CMK (cell line): ENCODE measurements at places on chromosomes 4 and X.

DNA sequence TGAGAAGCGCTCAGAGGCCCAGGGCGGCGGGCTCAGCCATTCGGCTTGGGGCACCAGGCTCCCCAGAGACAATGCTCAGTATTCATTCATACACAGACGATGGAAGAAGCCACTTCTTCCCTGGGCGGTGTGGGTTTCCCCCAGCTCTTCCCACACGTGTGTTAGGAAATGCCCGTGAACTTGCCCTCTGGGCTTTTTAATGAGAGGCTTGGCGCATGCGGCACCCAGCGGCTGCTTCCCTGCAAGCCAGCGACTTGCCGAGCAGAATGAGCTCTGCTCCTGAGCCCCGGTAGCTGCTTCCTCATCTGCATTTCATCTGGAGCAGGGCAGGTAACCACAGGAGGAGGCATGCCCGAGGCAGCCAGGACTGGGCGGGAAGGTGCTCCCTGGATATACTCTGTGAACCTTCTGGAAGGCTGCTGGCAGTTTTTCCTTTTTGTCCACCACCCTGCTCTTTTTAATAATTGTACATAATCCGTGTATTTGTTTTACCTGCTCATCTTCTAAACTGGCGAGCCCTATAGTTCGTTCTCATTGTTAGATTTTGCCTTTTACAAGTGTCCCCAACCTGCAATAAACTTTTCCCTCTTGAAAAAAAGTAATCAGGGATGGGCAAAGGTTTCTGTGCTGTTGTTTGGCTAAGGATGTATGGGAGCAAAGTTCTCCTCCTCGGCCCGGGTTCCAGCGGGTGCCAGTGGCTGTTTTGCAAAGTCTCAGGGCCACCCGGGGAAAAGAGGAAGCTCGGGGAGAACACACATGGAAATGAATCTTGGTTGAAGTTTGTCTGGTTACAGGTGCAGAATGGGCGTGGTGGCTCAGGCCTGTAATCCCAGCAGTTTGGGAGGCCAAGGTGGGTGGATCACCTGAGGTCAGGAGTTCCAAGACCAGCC lies 178.8 kb downstream of the DCLK2 start:
- no peak for DNase-seq

DNA sequence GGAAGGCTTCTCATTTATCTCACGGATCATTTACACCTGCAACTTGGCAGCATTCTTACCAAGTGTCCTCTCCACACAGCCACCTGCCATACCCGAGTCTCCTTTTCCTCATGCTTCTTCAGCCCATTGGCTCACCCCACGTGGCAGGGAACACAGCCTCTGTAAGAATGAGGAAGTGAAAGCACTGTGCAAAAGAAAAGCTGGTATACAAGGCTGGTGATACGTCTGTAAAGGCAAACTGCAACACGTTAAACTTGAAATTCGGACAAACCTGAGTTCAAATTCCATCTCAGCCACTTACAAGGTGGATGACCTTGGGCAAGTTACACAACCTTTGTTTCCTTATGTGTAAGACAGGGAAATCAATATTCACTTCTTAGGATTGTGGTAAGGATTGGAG lies 164.0 kb upstream of the RASGEF1B start:
- no peak for DNase-seq

DNA sequence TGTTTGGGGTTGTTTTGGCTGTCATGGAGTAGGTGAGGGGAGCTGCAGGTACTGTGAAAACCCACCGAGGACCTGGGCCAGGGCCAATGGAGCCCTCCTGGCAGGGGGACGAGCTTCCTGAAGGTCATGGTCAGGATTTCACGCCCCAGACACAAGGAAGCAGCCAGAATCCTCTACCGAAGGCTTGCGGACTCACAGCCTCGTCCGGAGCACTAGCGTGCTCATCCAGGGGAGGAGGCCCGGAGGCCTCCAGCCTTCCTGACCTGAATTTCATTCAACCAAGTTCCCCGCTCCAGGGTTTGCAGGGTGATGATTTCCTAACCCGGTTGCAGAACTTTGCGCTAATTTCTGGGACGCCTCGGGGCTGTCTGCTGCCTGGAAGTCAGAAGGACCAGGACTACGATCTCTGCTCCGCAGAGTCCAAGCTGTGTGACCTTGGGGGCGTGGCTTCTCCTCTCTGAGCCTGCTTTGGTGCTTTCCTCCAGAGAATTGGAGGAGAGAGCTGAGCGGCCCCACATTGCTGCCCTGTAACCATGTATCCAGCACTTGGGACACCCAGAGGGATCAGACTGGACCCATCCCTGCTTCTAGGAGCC lies 56.2 kb upstream of the ADRA2C start:
- no peak for DNase-seq

- peak; percentile 56 for DNase-seq
Measured at GRCh38 chr4:139176302-139177048, 543 bp downstream of the ELF2 start.

DNA sequence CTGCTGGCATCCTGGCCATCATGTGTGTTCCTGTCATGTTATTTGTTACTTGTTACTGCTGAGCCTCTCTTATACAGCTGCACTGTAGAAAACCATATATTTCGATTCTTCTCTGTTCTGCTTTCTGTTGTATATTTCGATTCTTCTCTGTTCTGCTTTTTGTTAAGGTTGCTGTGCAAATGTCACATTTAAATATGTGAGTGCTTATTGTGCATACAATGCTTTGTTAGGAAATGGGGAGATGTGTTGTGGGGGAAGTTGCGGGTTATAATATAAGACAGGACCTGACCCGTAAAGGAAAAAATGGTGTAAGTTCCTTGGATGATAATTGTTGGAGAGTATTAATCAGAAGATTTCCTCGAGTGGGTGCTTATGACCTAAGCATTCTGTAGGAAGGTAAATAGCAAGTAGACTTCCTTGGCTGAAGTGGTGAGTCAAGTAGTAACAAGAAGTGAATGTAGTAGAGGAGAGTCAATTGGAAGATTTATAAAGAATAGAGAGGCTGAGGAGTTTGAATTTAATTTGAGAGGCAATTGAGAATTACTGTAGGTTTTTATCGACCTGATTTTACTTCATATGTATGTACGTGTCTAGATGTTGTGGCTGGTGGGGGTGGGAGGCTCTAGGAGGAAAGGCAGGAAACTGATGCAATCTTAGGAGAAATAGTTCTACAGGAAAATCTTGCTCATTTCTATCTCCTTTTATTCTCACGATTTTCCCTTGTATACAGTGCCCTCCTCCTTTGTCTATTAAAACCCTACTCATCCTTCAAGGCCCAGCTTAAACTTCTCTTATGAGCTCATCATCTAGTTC lies 8.5 kb downstream of the OGT start:
- DNase-seq = no peak

DNA sequence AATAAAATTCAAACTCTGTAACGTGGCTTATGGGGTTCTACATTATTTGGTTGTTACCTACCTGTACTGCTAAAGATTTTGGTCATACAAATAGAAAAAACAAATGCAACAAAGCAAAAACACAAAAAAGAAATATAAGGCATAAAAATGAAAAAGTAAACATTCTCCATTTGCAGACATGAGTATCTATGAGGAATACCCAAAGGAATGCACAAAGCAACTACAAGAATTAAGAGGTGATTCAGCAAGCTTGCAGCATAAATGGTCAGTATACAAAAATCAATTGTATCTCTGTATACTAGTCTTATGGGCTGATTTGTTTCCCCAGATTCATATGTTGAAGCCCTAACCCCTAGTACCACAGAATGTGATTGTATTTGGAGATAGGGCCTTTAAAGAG lies 3.6 kb upstream of the PDE5A start:
- no peak for DNase-seq

DNA sequence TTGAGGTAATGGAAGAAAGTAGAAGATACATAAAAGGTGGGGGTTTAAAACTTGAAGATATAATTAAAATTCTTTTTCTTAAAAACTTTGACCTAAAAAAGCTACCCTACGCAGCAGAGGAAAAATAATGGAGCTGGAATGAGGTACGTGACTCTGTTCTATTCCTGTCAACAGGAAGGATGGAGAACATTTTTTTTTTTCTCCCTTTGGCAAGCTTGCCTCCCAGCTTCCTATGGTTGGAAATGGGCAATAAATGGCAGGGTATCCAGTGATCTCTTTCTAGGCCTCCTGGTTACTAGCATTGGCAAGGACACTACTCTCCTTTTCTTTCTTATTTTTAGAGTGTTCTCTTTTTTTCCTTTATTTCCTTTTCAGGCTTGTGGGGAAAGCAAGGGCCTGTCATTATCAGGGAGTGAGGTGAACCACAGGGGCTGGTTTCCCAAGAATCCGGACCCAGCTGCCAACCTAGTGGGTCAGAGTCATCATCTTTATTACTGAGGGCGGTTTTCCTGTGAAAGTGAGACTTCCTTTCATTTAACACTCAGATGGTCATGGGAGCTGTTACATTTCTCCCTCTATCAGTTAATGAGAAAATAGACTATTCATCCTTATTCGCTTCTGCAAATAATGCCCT lies 224.6 kb downstream of the SPRY1 start:
- no peak for DNase-seq

GRCh38 chr4:2482693-2483092 lies 13.8 kb downstream of the RNF4 start:
- no peak for DNase-seq

GRCh38 chr4:3203971-3204431 lies 45.0 kb upstream of the MSANTD1 start:
- no peak for DNase-seq

DNA sequence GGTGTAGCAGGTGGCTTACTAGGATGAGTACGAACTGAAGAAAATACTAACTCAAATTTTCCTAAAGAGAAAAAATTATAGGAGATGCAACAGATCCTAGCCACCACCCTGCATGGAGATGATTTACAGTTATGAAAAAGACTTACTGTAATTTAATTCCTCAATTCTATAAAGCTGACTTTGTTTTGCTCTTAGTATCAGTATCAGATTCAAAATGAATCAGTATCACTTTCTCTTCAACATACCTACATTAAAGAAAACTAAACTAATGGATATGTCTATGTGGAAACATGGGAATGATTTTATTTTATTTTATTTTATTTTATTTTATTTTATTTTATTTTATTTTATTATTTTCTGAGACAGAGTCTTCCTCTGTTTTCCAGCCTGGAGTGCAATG lies 525.8 kb downstream of the NLGN4X start:
- no peak for DNase-seq

- DNase-seq = no peak
Measured at GRCh38 chr4:1792832-1793495, at the start of gene FGFR3. Gene FGFR3 (plus strand): TSS chr4:1793293. CDS start chr4:1793935, 642 bp downstream.

DNA sequence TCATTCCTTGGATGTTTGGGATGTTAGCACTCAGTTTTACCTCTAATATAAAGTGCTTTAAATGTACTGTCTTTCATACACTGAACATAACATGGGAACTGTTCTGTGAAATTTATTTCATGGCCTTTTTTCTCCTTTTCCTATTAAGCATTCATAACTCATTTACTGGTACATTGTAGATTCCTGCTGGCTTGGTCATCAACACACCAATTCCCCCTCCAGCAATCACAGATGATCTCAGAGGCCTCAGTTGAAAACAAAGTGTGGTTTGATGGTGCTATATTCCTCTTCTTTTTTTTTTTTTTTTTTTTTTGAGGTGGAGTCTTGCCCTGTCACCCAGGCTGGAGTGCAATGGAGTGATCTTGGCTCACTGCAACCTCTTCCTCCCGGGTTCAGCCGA lies 61.9 kb upstream of the FAM47B start:
- no peak for DNase-seq

DNA sequence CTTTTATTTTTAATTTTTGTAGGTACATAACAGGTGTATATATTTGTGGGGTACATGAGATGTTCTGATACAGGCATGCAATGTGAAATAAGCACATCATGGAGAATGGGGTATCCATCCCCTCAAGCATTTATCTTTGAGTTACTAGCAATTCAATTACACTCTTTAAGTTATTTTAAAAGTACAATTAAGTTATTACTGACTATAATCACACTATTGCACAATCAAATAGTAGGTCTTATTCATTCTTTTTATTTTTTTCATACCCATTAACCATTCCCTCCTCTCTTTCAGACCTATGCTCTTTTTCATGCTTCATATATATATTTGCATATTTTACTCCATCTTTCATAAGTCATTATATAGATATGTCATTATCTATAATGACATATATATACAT lies 93.3 kb downstream of the MAGEB5 start:
- no peak for DNase-seq

- DNase-seq = no peak
Measured at GRCh38 chr4:36785973-36786372, 458.6 kb upstream of the NWD2 start.

GRCh38 chr4:180189666-180190065 lies 2053.5 kb upstream of the TENM3 start:
- DNase-seq = no peak
